Keratinocyte (primary cell): ENCODE measurements at places on chromosomes 13 and 19. TPM values are rescaled to one million over a fixed set of nuclear protein-coding genes. Genes with fewer than 3 reads are reported as not detected.

Gene MYH14
- polyA plus RNA-seq, result 0.14 to 0.55 TPM (median 0.20 TPM) in 3 replicates

GRCh38 chr13:58566176-58566575, 934.6 kb downstream of the PCDH17 start:
- no peak for DNase-seq

DNA sequence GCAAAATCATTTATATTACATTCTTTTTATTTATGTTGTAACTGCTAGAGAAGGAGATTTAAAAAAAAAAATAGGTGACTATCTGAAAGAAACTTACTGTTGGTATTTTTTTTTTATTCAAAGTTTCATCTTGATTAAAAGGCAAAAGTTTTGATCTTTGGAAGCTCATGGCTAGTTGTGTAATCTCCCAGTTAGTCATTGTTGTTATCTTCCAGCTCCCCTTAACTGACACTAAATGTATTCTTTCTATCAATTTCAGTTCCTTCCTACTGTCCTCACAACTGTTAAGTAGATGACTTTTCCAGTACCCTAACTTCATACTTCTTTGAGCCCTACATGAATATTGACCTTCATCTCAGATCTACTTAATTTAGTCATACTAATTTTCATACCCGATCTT, 71.1 kb downstream of the PIBF1 start:
- DNase-seq, result no peak

Gene IL12RB1
- 0.09 TPM in 1 of 3 replicates, not detected in the others for polyA plus RNA-seq

Gene EFNA2
- polyA plus RNA-seq, result not detected in 3 replicates

- DNase-seq, result no peak
Observed at GRCh38 chr13:41465241-41465847, 8.0 kb downstream of the RGCC start.

DNA sequence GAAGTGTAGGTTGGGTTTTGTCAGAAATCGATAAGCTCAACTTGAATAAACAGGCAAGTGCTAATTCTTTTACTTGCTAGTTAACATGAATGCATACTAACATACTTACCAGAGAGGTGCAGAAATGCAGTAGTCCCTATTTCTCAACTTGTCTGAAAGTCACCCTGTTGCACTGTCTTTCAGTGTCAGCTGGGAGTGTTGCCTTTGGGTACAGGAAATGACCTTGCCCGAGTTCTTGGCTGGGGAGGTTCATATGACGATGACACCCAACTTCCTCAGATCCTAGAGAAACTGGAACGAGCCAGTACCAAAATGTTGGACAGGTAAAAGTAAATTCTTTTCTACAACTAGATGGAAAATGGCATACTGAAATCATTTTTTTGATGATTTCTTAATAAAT, 103.5 kb upstream of the AKAP11 start:
- DNase-seq, result no peak

DNA sequence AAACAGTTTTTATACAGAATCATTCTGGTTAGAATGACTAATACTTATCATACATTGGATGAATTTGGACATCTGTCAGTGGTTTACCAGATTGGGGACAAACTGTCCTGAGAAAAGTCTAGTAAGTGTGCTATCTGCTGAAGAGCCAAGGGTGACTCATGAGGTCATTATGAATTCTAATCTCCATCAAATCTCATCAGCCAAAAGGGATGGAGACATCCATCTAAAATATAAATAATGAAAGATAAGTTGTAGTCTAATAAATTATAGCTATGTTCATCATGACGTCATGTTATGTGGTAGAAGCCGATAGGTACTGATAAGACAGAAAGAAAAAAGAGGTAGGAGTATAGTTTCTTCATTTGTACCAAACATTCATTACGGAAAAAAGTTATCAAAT, 804.4 kb downstream of the PCDH9 start:
- no peak for DNase-seq

DNA sequence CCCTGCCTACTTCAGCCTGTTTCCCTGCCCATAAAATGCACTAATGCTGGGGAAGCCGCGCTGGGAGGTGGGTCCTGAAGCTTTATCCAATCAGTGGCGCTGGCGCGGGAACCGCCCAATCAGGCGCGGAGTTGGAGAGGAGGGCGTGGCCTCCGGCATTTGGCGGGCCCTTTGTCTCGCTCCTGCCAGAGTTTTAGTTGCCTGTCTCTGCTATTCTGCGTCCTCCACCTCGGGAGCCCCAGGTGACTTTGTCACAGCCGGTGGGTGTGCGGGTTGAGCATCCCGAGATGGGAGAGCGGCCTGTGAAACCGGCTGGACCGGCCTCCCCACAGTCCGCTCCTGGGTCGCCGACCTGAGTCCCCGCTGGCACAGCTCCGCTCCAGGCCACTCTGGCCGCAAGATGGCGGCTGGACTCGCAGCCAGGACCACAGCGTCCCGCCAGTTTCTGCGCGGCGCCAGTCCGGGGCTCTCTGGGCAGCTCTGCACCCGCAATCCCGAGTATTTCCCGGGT, 30.7 kb upstream of the ZNF429 start:
- no peak for DNase-seq

Gene ADAMTSL5
- polyA plus RNA-seq, result 4.2 to 8.5 TPM (median 5.7 TPM) in 3 replicates

Gene ZNF730
- polyA plus RNA-seq, result 0.05 to 0.08 TPM (median 0.06 TPM) in 3 replicates

Gene RDH8
- polyA plus RNA-seq, result not detected in 3 replicates

- DNase-seq, result no peak
Observed at GRCh38 chr13:45879666-45880065, 28.1 kb upstream of the SIAH3 start.

DNA sequence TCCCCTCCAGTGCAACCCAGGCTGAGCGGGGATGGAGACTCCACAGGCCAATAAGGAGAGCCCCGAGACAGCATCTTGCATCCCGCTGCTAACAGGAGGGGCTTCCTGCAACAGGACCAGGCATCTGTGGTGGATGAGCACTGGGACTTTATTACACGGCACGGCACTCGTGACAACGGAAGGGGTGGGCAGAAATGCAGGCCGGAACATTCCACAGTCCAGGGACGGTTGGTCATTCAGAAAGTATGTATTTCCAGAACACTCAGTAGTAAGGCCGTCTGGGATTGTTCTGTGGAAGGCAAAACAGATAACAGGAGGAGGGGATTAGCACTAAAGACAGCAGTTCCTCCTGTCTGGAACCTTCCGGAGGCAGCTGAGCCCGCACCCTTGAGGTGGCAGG, 3.3 kb upstream of the TM6SF2 start:
- no peak for DNase-seq

Gene CA11
- 1.6 to 3.9 TPM (median 1.7 TPM) in 3 replicates for polyA plus RNA-seq

DNA sequence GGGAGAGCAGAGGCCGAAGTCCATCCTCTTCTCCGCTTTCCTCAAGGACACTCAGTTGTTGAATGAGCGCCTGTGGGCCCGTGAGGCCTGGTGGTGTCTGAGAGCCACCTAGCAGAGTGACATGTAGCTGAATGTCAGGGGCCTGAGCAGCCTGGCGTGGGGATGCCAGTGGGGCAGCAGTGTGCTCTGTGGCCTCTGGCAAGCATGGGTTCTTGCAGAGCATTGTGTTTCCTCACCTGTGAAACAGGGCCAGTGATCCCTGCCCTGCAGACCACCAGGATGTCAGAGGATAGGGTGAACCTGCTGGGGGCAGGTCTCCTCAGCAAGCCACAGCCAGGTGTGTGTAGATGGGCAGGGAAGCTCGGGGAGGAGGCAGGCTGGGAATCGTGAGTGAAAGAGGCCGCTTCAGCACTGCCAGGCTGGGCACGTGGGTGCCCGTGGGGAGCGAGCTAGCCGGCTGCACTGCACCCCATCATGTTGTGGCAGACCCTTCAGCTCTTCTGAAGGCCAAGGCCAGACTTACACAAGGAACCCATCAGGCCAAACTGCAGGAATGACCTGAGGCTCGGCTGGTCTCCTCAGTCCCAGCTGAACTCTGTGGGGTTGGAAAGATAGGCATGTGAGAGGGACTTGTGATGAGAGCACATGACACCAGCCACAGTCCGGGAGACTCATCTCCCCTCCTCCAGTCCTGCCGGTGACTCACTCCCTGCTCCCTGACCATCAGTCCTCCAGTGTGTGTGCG, 5.0 kb downstream of the PPP1R37 start:
- no peak for DNase-seq

Gene RGCC
- 0.56 to 2.3 TPM (median 1.5 TPM) in 3 replicates for polyA plus RNA-seq

Gene ANGPTL4
- 102 to 143 TPM (median 112 TPM) in 3 replicates for polyA plus RNA-seq

DNA sequence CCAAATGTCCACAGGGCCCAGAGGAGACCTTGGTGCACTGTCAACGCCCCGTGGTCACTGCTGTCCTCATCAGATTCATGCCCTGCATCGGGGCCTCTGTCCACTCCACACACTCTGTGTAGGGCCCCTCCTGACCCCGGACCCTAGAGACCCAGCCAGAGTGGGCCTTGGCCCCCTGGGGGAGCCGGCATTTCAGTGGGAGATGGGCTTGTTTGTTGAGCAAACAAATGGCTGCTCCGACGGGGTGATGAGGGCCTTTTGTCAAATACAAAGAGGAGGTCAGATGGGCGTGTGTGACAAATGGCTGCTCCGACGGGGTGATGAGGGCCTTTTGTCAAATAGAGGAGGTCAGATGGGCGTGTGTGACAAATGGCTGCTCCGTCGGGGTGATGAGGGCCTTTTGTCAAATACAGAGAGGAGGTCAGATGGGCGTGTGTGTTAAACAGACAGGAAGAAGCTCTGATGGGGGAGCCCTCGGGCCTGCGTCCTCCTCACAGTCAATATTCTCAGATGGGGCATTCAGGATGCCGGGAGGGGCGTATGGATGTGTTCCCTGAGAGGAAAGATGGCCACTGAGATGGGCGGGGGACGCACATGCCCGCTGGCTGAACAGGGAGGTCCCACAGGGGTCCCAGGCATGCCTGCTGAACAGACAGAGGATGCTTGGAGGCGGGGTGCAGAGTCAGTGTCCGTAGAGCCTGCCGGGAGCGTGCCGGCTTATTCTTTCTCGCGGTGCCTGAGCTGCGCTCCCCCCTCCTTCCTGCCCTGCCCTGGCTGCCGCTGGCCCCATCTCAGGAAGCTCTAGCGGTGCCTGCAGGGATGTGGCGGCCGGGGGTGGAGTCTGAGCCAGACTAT, 36.3 kb downstream of the SMIM24 start:
- no peak for DNase-seq

Gene FGF22
- polyA plus RNA-seq, result 0.05 TPM in 1 of 3 replicates, not detected in the others

GRCh38 chr19:55591555-55591954, 7.8 kb downstream of the FIZ1 start:
- DNase-seq, result no peak

Gene CALR
- 785 to 1,497 TPM (median 899 TPM) in 3 replicates for polyA plus RNA-seq

GRCh38 chr19:8209462-8210378, 550 bp downstream of the CERS4 start:
- no peak for DNase-seq

DNA sequence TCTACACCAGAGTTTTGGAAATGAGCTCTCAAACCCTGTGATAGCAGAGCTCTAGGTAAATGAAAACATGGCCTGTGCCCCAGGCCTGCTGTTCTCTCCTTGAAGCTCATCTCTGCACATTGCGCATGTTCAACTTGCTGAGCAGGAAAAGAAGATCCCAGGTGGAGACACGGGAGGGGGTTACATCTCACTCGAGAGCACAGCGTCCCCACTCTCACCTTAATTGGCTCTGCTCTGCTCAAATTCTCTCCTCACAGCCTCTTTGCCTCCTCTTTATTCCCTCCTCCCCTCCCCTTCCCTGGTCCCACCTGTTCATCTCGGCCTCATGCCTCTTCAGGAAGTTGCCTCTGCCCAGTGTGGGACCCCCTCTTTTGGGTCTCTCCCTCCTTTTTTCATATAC, 44.7 kb downstream of the RGCC start:
- DNase-seq, result no peak

Gene PTH2
- polyA plus RNA-seq, result not detected in 3 replicates

Gene PAN3
- 11.8 to 16.8 TPM (median 12.1 TPM) in 3 replicates for polyA plus RNA-seq

- no peak for DNase-seq
Observed at GRCh38 chr19:42271045-42271419, 2.0 kb downstream of the CIC start.

DNA sequence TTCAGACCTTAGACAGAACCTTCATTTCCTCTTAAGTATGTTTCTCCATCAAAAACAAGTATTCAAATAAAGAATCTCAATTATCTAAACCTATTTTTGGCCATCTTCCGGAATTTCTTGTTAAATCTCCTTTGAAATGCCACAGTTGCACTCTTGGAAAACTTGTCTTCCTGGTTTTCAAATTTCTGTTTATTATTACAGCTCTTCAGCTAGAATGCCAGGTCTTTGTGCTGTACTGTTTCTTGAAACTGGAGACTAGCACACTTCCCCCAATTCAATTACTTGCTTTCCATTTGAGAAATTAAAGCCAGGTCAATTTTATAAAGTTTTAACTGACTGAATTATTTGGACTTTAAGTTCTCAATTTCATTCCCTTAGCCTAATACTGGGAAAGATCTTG, 10.2 kb downstream of the KCNRG start:
- DNase-seq, result no peak

DNA sequence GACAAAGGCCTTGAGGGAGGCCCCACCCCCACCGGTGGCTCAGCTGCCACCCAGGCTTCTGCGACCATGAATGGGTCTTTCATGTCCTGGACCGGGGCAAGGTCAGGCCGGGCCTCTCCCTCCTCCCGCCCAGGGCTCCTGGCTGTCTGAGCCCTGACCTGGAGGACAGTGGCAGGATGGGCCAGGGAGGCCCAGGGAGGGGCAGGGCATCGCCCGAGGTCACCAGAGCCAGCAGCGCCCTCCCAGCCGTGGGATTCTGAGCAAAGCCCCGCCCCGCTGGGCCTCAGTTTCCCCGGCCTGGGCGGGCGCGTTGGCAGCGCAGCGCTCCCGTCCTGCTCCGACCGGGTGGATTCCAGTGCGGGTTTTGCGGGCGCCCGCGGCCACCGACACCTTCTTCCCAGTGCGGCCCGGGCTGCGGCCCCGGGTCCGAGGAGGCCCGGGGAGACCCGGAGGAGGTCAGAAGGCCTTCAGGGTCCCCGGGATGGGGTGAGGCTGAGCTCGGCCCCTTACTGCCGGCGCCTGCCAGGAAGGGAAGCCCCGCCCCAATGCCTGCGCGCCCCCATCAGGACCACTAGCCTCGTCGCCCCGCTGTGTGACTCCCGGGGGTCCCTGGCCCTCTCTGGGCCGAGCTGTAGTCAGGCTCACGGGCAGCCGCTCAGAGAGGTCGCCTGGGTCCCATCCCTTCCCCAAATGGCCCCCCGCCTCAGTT, 24.6 kb upstream of the SEMA6B start:
- no peak for DNase-seq

- no peak for DNase-seq
Observed at GRCh38 chr19:3382460-3383100, 16.2 kb downstream of the NFIC start.

DNA sequence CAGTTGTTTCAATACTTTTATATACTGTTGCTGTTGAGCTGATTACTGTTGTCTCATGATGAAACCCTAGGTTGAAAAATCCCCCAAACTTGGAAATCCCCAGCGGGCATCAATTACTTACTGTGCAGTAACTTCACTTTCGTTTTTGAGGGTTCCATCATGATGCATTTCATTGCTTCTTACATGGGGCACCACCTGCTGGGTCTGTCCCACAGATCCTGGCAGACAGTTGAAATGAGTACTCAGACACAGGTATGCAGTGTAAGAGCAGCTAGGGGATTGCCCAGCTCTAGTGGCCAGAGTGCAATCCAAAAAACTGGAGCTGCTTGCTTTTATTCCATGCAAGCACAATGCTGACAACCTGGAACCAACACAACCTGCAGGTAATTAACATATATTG, 132.5 kb upstream of the ZNF91 start:
- no peak for DNase-seq

- no peak for DNase-seq
Observed at GRCh38 chr19:17748884-17749638, 2.2 kb upstream of the FCHO1 start.
